ENCODE measurements at places on chromosomes 4 and X.

DNA sequence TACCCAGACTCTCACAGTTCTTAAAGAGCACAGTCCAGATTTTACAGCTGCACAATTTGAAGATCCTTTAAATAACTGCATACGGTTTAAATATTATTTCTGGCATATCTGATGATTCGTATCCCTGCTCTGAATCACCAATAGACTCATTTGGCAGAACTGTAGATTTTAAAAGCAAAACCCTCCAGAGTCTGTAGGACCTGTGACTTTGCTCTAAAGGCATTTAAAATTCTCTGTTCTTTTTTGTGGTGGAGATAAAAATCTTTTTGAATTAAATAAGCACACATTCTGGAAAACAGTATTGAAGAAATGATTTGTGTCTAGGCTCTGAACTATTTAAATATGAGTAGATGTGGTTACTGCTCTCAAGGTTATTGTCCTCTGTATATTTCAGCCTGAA lies 246.2 kb upstream of the PITX2 start:
- DNase-seq: no peak

GRCh38 chr4:146550161-146550560 lies 28.4 kb upstream of the SLC10A7 start:
- no peak for DNase-seq

DNA sequence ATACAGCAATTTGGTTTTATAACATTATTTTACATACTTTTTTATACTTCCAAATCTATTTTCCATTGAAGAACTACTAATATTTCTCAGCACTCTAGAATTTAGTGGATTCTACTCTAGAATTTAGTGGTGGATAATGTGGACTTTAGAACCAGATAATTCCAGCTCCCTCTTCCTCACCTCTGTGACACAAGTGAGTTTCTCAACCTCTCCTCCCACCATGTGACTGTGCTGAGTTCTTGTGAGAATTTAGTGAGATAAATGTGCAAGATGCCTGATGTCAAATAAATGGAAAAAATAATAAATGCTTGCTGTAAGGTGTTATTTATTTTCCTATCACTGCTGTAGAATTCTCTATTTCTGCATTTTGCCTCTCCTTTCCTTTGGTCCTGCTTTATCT lies 107.3 kb downstream of the CPEB2 start:
- no peak for DNase-seq

- DNase-seq: no peak
These were observed 26.5 kb upstream of the CYBB start for GRCh38 chrX:37753384-37753783.

DNA sequence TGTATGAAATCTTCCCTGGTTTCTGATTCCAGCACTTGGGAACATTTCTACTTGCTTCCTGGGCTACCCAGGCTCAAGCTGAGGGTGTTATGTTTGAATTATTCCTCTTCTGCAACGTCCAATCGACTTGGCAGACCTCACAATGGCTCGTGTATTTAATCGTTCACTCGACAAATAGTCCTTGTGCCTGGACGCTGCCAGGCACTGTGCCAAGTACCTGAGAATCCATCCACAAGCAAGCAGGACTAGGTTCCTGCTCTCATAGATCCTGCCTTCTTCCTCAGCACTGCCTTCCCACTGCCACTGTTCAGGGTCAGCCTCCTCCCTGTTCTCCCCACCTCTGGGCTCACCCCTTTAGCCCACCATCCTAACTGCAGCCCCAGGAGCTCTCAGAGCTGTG lies 113.3 kb downstream of the EFNB1 start:
- DNase-seq: no peak

DNA sequence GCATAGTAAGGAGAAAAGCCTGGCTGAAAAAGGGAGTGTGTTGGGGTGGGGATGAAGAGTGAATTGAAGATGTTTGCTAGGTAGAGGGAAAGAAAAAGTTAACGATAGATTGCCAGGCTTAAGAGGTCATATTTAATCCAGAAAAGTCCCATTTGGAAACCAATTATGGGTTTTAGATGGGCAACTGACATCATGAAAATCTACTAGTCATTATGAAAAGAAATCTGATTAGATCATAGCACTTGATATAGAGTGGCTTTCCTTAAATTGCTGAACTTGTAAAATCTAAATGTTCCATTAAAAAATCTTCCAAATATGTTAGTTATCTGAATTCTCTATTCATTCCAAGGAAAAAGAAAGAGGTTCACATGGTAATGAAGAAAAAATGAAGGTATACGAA lies 37.5 kb upstream of the IL21 start:
- DNase-seq: no peak

- DNase-seq: no peak
These were observed 2.0 kb downstream of the ADAMTS3 start for GRCh38 chr4:72567036-72567435.

- DNase-seq: no peak
These were observed 94.2 kb downstream of the NYX start for GRCh38 chrX:41541386-41541785.

GRCh38 chr4:186806679-186807421 lies 83.2 kb upstream of the FAT1 start:
- DNase-seq: no peak

DNA sequence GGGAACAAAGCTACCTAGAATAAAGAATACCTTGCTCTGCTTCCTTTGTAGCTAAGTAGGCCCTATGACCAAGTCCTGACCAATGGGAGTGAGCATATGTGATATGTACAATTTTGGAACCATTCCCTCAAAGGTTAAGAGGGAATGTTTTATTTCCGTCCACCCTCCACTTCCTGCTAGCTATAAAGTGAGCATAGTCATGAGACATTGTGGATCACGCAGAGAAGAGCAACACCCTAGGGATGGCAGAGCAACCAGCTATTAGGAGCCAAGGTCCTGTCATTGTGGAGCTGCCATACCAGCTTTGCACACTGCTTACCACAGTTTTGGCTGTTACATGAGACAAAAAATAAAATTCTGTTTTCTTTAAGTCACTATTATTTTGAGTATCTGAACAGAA lies 45.8 kb upstream of the RNF128 start:
- DNase-seq: no peak

GRCh38 chr4:140704964-140705363 lies 51.2 kb downstream of the TBC1D9 start:
- no peak for DNase-seq

DNA sequence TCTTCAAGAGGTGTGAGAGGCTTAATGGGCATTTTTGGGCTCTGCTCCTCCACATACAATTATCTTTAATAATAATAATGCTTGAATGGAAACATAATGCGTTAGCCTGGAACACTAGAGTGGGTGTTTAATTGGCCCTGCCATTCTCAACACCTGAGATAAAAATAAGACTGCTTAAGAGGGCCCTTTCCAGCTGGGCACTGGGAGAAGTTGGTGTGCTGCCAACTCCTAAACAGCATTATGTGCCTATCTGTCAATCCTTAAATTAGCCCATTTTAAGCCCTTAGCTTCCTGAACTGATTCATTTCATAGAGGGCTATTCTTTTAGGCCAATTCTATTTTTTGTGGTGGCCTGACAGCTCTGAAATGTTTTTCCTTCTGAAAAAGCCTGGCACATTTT lies 211.1 kb upstream of the ZIC3 start:
- DNase-seq: no peak

DNA sequence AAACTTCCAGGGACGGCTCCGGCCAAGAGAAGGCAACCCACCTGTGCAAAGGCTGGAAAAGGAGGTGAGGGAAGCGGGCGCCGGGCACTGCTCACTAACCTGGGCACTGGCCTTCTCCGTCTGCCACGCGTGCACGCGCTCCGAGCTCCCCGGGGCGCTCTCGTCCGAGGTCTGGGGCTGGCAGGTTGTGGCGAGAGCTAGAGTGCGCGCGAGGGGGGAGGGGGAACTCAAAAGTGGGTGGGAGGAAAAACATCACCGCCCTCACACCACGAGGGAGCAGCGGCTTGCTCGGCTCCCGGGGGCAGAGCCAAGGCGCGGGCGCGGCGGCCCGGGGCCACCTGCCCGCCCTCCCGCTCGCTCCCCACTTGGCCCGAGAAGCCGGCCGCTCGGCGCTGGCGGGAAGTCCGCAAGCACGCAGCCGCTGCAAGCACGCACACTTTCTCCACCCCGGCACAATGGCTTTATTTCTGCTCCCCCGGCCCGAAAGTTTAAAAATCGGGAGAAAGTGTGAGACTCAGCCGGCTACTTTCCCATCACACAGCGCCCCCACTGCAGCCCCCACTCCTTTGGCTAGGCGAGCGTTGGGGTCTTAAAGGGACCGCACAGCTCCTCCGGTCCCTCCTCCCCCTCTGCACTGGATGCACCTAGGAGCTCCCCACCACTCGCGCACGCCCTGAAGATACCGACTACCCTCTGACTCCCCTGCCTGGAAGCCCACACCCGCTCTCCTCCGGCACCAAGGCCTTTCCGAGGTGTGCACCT lies at the start of gene CHRDL1:
Gene CHRDL1, minus strand, starts transcription at position 173 of the 762 bp plus-strand sequence. CDS start 3,636 bp downstream, outside the sequence.
- no peak for DNase-seq

- DNase-seq: no peak
These were observed 514.2 kb upstream of the DIPK2B start for GRCh38 chrX:45714866-45715265.

DNA sequence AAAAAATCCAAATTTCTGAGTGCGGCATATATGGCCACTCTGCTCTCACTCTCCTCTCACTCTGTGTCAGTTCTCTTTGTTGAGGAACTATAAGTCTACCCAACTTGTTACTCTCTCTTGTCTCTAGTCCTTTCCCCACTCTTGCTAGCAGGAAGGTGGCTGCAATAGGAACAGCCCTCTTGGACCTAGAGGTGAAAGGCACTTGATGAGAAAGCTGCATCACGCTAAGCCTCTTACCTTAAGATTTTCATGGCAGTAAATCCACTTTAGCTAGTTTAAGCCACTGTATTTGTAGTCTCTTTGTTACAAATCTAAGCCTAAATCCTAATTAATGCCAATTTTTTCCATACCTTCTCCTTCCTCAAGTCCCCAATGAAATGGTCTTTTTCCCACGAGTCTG lies 189.9 kb downstream of the NKX6-1 start:
- no peak for DNase-seq

GRCh38 chrX:64169988-64170387 lies 35.5 kb downstream of the AMER1 start:
- no peak for DNase-seq

DNA sequence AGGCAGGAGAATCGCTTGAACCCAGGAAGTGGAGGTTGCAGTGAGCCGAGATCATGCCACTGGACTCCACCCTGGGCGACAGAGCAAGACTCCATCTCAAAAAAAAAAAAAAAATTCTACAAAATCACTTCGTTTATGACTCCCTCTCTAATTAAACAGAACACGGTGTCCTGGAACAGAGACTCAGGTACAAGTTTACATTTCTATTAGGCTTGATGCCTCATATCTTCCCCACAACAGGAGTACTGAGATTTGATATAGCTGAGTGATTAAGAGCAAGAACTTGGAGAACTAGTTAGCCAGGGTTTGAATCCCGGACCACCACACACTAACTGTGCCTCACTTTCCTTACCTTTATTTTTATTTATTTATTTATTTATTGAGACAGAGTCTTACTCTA lies 42.2 kb upstream of the KLF3 start:
- DNase-seq: no peak

DNA sequence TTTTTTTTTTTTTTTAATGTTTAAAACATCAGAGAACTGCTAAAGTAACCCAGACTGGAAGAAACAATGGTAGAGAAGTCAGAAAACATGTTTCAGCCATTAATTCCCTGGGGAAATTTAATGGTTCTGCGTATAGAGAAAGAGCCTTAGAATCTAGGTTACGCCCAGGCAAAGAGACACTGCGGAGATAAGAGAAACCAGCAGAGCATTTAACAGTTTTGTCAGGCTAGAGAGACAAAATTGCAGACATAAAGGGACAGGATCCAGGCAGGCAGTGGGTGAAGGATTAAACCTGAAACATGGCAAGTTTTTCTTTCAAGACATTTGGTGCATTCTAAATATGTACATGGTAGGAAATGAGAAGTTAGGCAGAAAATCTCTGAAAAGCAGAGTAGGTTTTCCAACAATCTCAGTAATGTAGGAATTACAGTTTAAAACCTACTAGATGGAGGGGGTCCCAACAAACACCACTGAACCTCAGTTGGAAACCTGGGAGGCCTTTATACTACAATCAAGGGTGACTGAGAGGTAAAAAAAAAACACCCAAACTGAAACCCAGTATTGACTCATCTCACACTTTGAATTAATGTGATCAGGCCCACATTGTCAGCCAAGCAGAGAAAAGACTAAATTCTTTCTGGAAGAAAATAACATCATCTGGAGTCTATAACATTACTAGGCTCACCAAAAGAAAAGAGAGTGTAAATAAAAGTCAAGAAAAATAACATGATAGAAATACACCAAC lies 254.2 kb upstream of the NWD2 start:
- DNase-seq: no peak

DNA sequence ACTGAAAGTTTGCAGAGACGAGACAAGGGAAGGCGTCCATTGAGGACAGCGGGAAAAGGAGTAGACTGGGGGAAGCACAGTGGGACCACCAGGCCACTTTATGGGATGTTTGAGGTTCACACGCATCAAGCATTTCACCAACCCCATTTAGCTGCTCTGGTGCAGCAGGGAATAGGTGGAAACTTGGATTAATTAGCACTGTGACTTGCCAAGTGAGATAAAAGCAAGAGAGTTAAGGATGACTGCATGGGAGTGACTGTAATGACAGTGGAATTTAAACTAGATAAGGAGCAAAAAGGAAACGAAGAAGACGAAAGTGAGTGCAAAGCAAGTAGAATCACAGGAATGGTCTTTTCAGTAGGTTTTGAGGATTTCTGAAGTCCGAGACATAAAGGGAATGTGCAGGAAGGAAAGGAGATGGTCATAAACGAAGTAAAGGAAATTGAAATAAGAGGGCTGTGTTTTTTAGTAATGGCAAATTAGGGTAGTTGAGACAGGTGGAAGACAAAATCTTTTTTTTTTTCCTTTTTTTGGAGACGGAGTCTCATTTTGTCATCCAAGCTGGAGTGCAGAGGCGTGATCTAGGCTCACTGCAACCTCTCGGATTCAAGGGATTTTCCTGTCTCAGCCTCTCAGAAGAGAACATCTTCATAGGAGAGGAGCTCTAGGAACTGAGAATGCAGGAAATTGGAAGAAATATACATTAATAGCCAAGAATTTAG lies 119.0 kb upstream of the MAP9 start:
- DNase-seq: no peak

- no peak for DNase-seq
These were observed 425.7 kb downstream of the GPAT3 start for GRCh38 chr4:83961575-83961974.

DNA sequence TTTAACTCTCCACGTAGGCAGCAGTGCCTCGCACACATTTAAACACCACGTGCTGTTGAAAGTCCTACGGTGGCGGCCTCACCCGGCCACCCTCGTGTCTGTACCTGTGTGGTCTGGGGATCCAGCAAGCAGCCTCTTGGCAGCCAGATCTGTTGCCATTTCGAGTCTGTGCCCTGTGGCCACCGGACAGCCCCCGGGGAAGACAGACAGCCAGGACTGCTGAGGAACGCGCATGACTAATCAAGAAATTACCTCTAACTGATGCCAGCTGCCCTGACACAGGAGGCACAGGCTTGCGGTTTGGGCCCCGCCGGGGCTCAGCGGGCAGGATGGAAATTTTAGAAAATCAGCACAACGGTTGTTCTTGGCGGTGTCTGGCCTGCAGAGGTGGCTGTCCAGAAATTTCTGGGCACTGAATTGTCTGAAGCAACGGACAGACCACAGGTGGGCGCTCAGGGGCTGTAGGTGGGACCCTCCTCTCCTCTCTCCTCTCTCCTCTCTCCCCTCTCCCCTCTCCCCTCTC lies 15.6 kb upstream of the ASMTL start:
- DNase-seq: no peak

All from cortex of kidney (tissue), 1 donor.